ENCODE measurements at places on chromosomes 16 and 17.

DNA sequence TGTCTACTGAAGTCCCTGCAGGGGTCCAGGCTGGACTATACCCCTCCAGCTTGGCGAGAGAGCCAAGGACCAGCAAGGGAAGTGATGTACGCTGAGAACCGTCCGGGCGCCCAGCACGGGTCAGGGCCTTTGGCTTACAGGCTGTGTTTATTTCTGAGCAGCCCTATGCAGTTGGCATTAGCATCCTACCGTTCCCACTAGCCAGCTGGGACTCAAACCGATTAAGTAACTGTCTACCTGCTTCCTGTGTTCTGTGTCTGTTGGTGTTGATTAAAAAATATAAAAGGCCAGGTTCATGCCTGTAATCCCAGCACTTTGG lies 73.8 kb downstream of the CMIP start:
- no peak for DNase-seq

- no peak for DNase-seq
Observed at GRCh38 chr16:47057630-47057993, 84.1 kb upstream of the DNAJA2 start.

- DNase-seq: no peak
Observed at GRCh38 chr17:77233635-77234334, 93.0 kb downstream of the SEC14L1 start.

DNA sequence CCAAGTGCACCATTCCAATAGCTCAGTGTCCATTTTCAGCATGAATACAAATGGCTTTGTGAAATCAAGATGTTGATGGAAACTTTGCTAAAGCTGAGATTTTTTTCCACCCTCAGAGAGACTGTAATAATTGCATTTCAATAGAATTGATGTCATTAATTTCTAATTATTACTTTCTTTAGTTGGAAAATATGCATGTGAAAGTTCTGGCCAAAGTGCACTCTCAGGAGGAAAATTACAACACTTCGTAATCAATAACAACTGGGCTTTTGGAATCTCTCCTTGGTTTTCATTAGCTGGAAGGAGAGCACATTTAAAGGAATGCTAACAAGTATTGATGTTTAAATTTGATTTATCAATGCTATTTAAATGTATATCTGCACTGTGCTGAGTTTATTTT lies 529.5 kb upstream of the CDH8 start:
- DNase-seq: no peak

GRCh38 chr17:56031636-56032035 lies 121.6 kb upstream of the ANKFN1 start:
- no peak for DNase-seq

Data from Kasumi-1 (cell line).